ENCODE measurements at places on chromosomes 6 and 20.
A peak's percentile ranks its signal among the peaks of the same experiment; 100 is the strongest.

DNA sequence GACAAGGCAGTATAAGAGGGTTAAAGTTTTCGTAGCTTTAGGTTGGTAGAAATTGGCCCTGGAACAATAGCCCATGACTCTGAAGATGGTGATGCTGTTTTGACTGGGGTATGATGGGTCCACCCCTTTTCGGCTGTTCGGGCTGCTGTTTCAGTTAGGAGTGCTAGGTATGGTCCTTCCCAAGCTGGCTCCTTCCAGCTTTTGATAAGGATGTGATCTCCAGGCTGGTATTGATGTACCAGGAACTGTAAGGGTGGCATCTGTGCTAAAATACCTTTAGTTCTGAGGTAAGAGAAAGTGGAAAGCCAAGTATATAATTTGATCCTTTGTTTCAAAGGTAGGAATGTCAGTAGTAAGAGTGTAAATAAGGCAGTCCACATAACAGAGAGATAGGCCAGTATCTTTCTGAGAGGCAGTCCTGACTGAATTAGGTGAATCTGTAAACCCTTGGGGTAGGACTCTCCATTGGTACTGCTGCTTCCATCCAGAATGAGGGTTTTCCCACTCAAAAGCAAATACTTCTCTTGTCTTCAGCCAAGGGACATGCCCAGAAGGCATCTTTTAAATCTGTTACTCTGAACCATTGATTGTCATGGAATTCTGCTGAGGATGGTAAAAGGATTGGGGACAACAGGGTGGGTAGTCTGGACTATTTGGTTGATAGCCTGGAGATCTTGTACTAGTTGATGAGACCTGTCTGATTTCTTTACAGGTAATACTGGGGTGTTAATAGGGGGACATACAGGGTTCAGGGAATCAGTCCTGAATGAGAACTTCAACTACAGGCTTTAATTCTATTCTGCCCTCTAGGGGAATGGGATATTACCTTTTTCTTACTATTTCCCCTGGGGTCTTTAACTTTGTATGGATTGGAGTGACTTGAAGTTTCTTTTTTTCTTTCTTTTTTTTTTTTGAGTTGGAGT is 6.1 kb upstream of the ZNFX1 start:
- peak; percentile 15 for DNase-seq

DNA sequence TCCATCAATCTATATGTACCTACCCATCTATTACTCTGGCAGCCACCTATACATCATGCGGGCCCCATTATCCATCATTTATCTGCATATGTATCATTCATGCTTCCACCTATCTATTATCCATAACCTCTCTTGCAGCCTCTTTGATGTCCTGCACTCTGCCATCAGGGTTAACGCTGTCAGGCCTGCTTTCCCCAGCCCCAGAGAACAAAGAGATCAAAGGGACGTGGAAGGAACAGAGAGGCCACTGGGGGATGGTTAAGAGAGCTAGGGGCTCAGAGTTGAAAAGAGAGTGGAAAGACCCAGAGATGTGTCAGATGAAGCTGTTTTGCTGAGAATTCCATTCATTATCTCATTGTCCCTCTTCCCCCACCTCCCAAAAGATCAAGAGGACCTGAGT is 67.3 kb upstream of the CCDC167 start:
- DNase-seq: no peak

DNA sequence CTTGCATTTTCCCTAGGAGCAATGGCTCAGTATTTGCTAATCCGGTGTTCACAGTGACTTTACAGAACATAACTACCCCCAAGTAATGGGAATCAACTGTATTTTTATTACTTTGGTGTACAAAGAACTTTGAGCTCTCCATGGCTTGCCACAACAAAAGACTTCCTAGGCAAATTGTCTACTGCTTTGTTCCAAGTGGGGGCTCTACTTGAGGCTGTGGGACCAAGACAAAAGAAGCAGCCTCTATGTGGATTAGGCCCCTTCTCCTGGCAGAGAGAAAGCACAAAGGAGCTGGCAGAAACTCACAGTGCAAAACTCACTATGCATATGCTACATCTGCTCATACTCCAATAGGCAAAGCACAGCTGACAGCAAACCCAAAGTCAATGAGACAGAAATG is 853 bp downstream of the WFDC8 start:
- no peak for DNase-seq

- DNase-seq: no peak
These were observed 4.9 kb upstream of the ASCC3 start for GRCh38 chr6:100886076-100886475.

- DNase-seq: no peak
These were observed 137.6 kb upstream of the MAP3K4 start for GRCh38 chr6:160853946-160854345.

GRCh38 chr6:83891586-83891985 is 32.1 kb downstream of the CYB5R4 start:
- no peak for DNase-seq

DNA sequence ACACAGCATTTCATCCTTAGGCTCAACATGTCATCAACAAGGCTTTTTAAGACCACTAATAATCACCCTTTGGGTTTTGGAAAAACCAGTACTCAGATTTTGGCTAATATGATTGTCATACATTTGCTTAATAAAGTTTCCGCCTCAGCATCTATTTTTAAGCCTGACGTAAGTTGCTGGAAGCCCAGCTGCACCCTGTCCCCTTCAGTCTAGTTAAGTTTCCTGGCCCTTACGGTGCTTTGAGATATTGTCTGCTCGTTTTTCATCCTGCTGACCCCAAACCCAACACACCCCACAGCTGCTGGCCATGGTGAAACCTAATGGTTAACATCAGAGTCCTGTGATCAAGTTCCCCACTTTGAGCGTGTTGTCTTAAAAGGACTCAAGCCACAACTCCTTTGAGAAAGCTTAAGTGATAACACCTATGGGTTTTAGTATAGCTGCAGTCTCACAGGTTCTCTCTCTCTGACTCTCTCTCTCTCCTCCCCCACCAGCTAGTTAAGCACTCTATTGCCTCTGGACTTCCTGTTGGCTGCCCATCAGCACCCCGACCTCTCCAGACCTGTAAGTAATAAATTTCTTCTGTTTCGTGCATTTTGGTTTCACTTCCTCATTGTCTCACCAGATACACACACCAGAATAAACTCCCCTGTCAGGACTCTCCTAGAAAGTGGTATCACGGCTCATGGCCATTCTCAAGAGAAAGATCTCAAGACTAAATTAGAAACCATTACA is 802.0 kb downstream of the C6orf118 start:
- DNase-seq: no peak

DNA sequence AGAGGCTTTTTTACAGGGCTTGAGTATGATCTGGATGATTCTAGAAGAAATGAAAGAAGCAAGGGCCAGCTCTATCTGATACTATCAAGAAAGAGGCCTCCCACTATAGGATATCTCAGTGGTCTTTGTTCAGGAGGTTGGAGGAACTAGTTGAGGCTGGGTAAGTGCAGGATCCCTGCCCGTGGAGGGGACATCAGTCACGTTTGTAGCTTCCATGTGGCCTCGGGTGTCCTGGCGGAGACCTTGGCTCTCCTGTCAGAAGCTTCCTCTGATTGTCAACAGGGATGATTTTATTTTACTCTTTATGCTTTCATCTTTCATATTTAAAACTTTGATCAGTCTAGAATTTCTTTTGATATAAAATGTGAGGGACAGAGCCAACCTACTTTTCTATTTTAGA is 86.6 kb downstream of the PHACTR3 start:
- no peak for DNase-seq

DNA sequence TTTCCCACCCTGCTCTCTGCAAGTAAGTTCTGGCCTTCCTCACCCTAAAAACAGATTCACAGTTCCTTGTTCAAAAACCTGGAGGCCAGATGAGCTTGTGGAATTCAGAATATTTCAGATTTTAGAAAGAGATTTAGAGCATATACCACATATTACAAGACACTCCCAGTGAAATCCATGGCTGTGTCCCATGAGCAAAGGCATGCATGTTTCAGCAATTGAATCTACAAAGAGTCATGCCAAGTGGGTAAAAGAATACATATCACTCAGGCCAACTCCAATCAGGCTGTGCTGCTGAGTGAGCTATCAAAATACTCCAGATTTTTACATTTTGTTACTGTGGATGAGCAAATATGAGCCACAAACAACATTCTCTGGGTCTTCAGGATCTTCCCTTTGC is 10.2 kb upstream of the NEDD9 start:
- no peak for DNase-seq

DNA sequence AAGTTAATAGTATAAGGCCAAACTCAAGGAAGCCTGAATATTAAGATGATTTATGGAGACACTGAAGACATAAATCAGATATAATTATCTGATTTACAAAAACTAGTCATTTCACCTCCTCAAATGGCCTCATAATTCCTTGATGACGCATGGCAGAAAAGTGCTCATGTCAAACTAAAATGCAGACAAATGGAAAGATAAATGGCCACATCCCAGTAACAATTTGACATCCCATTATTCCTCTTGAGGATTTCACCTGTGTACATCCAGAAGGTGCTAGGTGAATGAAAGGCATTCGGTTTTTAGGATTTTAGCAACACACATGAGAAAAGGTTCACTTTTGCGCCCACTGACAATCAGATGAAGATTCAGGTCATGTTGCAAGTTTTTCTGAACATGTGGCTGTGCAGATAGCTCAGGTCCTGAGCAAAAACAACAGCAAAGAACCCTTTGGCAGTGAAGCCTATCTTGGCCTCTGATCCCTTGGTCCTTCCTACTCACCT is 24.2 kb downstream of the SGK1 start:
- DNase-seq: no peak

- no peak for DNase-seq
These were observed 1.3 kb downstream of the BTBD3 start for GRCh38 chr20:11918981-11919380.

DNA sequence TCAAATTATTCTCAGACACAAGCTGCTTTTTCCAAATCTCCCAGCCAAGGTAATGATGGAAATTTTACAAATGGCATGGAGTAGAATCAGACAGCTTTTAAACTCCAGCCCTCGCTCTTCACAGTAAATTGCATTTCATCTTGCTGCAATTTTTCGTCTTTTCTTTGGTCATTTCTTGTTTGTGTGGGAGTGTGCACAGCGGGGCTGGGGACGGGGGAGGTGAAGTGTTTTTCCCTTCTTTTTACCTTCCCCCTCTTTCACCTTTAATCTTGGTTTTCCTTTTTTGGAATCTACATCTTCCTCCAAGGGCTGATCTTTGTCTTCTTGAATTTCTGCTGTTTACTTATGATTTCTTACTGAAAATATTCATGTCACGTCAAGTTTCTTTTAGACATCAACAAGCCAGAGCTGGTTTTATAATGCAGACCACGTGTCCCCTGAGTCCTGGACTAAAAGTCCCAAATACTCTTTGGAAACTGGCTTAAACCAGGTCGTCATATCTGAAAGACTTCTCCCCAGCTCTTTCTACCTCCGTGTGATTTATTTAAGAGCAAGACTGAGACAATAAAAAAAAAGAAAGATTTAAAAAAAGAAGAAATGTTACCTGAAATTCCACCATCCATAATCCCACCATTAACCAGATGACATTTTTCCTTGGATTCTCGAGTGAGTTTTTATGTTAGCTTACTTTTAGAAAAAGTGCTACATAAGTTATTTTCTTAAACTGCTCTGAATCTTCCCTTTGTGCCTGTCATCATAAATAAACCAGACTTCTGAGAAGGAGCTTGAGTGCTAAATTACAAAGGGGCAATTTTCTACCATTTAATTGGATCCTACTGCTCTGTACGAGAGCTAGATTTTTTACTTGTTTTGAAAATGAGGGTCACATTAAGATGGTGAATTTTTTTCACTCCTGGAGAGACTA is 52.0 kb downstream of the MAP3K5 start:
- DNase-seq: no peak

DNA sequence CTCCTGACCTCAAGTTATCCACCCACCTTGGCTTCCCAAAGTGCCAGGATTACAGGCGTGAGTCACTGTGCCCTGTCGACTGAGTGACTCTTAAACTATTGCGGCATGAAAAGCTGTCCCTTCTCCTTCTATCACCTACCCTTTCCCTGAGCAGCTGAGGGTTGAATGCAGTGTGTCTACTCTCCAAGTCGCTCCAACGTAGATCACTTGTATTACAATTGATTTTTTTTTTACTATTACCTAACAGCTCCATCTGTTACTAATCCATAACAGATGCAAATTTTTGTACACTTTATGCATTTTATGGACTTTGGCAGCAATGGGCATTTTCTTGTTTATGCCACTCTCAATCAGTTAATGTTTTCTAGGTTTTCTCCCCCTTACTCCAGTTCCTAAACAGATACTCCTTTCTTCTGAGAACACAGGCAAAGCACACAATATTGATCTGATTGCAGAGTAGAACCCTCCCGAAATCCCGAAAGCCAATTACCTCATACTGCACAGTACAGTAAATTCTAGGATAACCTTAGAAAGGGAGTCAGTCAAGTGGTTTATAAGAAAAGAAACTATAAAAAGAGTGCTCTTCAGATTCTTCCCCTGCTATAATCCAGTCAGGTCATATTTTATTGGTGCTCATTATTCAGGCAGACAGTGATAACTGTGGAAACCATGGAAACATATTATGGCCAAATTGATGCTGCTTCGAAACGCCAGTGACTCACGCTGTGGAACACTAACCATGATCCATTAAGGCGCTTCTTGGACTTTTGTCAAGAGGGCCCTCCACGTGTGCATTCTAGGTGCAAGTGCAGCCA is 273.0 kb downstream of the ADGB start:
- no peak for DNase-seq

GRCh38 chr6:24931718-24932691 is 3.8 kb downstream of the RIPOR2 start:
- peak; percentile 62 for DNase-seq

GRCh38 chr6:14310960-14311359 is 193.4 kb downstream of the CD83 start:
- DNase-seq: no peak

GRCh38 chr6:16684896-16685554 is 76.2 kb downstream of the ATXN1 start:
- peak; percentile 72 for DNase-seq

GRCh38 chr6:31588871-31589650 is 3.0 kb downstream of the LST1 start:
- DNase-seq: peak; percentile 7

DNA sequence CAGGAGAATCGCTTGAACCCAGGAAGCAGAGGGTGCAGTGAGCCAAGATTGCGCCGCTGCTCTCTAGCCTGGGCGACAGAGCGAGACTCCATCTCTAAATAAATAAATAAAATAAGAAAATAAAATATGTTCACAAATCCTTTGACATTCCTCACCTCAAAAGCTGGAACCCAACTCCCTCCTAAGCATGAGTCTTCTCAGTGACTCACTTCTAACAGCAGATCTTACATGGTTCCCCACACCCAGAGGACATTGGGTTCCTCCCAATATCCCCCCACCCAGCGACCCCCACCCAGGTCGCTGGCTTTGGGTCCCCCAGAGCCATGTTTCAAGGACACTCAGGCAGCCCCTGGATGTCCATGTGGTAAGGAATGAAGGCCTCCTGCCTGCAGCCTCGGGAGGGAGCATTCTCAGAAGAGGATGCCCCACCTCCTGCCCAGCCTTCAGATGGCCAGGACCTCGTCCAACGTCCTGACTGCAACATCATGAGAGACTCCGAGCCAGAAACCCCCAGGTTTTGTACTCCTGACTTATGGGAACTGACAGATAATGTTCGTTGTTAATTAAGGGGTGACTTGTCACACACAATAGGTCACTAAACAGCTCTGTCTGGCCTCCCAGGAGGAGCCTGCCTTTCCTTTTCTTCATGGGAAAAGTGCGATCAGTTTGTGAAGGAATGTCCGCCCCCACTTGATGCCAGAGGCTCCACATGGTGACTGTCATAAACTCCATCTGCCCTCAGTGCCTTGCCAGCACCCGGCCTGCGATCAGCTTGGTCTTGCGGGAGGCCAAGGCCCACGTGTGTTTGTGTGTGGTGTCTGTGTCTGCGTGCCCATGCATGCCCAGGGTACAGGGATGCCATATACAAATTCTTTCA is 10.1 kb upstream of the GMEB2 start:
- no peak for DNase-seq

- peak; percentile 94 for DNase-seq
These were observed 30.2 kb upstream of the IL17A start for GRCh38 chr6:52155791-52156576.
